ENCODE measurements at places on chromosomes 2 and 18.

GRCh38 chr2:64325852-64326577, 127.9 kb upstream of the LGALSL start:
- no peak for DNase-seq

DNA sequence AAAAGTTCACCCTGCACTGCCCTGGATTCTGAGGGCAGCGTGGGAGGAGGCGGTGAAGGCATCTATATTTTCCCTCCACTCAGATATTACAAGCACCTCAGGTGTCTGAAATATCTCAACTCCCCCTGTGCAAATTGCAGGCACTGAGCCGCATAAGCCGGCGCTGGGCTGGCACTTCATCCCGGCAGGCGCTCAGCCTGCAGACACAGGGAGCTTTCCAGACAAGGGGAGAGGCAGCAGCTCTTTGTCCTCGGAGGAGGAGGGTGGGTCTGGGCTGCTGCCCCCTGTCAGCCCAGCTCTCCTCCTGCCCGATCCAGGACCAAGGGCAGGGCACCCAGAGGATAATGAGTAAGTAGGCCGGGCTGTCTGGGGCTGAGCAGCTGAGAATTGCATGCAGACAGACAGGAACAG, 189.3 kb upstream of the MYT1L start:
- DNase-seq = no peak

GRCh38 chr2:142724186-142724585, 153.3 kb upstream of the KYNU start:
- peak; percentile 10 for DNase-seq

GRCh38 chr2:33013684-33014110, 66.9 kb downstream of the LTBP1 start:
- peak; percentile 60 for DNase-seq

- peak; percentile 97 for DNase-seq
Measured at GRCh38 chr2:215680605-215681598, 245.0 kb upstream of the FN1 start.

DNA sequence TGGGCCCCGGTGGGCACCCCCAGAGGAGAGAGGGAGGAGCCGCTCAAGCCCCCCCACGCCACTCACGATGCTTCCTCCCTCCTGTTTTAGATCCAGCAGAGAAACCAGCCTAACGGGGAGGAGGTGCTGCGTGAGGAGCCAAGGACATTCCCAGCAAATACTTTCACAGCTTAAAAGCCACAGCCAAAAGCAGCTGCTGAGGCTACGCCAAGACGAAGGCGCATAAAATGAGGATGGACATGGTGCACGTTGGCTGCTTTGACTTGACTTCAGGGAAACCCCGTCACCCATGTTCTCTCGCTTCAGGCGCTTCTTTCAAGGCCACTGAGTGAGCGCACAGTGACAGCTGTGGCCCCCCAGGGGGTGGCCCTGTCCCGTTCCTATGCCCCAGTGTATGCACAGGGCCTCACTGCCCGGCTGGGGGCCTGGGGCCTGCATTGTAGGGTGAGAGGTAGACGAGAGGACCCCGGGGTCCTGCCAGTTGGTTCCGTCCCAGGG, 72.1 kb upstream of the PXDN start:
- DNase-seq = peak; percentile 15

- no peak for DNase-seq
Measured at GRCh38 chr2:58047961-58048360, 1.4 kb downstream of the VRK2 start.

DNA sequence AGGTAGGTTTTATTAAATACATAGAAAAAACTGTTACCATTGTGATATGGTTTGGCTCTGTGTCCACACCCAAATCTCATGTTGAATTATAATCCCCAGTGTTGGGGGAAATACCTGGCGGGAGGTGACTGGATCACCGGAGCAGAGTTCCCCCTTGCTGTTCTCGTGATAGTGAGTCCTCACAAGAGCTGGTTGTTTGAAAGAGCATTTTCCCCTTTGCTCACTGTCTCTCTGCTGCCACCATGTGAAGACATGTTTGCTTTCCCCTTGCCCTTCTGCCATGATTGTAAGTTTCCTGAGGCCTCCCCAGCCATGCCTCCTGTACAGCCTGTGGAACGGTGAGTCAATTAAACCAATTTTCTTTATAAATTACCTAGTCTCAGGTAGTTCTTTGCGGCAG, 352.7 kb upstream of the SLC39A10 start:
- peak; percentile 64 for DNase-seq

DNA sequence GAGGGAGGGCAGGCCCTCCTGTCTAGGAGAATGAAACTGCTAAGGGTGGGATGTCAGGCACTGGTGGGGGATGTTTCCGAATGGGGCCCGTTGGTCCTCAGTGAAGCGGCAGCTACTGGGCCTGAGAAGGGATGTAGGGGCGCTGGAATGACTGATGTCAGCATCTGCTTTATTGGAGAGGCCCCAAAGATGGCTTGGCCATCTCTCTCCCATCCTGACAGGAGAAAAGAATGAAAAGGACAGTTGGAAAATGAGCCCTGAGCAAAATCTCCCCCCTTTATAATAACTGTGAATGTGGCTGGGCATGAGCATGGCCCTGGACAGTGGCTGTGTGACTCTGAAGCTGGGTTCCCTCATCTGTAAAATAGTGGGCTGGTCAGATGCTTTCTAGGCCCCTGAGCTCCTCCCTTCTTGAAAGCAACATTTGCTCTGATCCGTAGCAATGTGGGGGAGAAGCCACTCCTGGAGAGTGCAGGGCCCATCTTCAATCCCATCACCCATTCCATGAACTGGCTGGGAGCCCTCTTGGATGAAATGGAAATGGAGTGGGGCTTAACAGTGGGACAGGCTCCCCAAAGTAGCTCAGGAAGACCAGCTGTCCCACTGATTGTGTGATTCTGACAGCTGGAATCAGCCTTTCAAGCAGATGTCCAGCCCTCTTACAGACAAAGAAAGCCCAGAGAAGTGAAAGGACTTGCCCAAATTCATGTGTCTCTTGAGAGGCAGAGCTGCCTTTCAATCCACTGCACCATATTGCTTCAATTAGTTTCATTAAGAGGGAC, 232.7 kb upstream of the SMAD2 start:
- DNase-seq = no peak

GRCh38 chr2:8511868-8512612, 169.8 kb upstream of the ID2 start:
- DNase-seq = peak; percentile 66
